Occipital lobe (tissue), 3 donors: ENCODE measurements at places on chromosomes 6 and 20. TPM values are rescaled to one million over a fixed set of nuclear protein-coding genes. Genes with fewer than 3 reads are reported as not detected.

The LY6G6F gene
- total RNA-seq = not detected

DNA sequence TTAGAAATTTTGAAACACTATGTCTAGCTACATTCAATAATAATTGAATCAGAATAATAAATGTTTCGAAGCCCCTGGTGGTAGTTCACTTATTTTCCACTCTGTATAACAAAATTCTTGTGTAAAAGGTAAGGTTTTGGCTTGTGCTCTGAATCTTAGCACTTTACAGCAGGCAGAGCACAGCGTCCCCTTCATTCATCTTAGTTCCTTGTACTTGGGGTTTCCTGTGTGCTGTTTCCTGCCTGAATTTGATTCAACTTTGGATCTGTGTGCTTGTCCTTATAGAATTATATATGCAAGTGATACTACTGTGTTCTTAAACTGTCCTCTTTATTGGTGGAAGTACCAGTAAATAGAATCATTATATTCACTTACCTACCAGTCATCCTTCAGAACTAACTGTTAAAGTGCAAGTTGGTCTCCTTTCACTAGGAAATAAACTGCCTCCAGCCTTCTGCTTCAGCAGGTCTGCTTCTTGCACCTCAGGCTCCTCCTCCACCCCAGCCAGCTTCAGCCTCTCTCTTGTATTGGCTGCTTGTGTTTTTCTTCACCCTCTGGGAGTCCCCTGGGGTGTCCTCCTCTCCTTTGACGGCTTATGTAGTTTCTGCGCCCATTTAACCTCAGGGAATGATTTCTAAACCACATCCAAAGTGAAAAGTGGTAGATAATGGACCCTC is 28.8 kb upstream of the TULP4 start:
- peak; percentile 10 for DNase-seq

The SCGN gene
- 14.3 TPM for total RNA-seq

The MEA1 gene
- total RNA-seq = 27.8 TPM

DNA sequence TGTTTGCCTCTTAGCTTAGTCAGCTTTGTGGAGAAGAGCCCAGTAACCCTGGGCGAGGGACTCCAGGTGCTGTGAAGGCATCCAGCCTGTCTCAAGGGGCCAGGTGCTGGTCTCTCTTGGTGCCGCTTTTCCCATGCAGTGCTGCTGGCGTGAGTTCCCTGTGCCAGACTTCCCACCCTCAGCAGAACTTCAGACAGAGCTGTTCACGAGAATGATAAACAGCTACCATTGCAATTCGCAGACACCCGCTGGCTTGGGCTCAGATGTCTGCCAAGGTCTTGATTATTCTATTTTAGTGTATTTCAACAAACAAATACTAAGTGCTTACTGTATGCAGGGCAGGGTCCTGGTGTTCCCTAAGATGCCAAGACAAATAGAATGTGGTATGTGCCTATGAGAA is 57.7 kb downstream of the RNF217 start:
- no peak for DNase-seq

GRCh38 chr20:44231713-44232468 is 15.2 kb upstream of the GDAP1L1 start:
- DNase-seq = no peak

DNA sequence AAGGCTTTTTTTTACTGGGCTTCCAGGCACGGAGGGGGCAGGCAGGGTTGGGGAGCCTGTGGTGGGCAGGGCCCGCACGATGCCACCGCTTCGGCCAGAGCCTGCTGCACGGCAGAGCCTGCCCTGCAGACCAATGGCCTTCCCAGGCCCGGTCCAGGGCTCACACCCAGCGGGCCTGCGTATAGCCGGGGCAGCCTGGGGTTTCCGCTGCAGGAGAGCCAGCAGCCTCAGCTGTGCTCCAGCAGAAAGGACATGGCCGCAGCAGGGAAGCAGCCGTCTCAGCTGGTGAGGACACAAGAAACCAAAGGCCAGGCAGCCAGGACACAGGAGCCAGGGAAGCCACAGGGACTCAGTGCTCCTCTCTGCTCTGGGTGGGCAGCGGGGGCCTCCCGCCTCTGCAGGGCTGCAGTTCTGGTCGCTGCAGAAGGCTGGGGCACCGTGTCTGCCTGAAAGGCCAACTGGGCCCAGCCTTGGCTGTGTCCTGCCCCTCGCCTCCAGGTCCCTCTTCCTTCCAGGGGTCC is 90.6 kb downstream of the TTLL2 start:
- DNase-seq = no peak

DNA sequence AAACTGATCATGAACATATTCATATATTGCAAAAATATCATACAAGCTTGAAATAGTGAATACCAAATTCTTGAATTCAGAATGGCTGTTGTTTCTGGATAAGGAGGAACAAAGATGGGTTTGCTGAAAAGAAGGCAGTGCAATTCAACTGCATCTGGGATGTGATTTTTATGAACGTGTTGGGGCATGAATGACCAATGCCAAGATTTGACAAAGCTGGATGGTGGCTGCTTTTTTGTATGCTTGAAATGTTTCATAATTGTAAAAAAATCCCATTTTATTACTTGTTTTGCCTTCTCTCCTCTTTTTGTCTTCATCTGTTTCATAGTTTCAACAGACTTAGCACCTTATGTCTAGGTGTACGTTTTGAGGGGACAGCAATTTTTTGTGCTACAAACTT is 36.8 kb upstream of the BCAS1 start:
- DNase-seq = no peak

The RNF39 gene
- not detected for total RNA-seq

The SMLR1 gene
- not detected for total RNA-seq

DNA sequence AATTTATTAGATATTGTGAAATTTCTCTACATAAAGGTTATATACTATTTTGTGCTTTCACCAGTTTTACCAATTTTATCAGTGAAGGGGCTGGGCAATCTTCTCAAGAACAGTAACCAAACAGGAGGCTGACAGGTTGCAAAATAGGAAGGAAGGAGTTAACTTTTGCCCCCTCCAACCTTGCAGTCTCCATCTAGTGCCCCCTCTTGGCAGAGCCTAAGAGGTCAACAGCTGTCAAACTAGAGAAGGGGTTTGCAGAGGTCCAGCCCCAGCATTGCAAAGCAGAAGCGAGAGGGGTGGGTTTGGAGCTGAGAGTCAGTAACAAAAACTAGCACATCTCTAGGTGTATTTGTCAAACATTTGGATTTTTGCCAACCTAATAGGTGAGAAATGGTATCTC is 391.0 kb downstream of the CDC5L start:
- DNase-seq = no peak

The HFE gene
- total RNA-seq = 1.1 TPM

DNA sequence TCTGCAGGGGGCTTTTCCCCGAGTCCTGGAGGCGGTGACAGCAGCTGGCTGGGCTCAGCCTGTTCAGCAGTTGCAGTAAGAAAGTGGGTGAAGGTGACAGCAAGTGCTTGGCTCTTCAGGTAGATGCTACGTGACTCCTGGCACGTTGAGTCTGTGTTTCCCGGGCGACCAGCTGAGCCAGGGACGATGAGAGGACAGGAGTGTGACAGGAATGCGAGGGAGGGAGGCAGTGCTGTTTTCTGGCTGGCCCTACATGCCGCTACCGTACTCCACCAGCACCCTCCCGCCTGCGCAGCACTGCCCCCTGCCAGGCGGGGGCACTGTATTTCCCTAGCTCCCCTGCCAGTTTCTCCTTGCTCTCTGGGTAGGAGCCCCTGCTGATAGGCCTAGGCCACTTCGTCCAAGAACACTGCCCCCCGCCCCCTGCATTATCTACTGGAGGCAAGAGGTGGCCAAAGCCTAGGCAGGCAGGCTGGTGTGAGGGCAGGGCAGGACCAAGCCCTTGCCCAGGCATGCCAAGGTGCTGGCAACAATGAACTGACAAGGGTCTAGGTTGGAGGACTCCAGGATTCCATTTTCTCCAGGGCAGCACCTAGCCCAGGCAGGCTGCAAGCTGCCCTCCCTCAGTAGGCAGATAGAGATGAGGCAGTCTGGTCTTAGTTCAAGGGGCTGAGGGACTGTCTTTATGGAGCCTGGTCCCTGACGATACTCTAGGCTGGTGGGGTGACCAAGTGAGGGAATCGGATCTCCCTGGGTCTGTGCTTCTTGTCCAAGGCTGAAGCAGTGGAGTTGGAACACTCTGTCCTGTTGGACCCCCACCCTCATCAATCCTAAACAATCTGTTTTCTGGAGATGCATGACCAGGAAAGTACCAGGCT is 19.2 kb downstream of the MRPS18A start:
- DNase-seq = peak; percentile 76

DNA sequence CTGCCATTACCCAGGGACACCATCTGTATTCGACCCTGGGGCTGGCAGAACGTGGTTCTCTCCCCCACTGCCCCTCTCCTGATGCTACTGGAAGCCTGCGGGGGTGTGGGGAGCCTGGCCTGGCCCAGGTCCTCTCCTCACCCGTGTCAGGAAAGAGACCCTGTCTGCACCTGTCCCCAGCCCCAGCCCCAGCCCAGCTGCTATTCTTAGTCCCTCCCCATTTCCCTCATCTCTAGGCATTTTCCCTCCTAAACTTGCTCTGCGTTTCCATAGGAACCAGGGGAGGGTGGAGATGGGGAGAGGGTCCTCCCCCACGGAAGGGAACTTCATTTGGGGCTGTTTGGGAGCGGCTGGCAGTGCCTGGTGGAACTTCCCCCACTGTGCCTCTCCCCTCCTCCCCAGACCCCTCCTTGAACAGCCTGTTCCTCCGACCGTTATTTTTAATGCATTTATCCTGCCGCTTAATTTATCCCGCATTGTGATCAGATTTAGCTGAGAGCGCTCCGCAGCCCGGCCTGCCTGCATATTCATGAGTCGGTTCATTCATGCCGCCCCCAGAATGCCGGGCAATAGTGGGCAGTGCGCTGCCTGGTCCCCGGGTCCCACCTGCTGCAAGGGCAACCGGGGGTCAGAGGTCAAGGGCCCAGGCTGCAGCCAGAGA is 31.8 kb upstream of the DLGAP4 start:
- no peak for DNase-seq

DNA sequence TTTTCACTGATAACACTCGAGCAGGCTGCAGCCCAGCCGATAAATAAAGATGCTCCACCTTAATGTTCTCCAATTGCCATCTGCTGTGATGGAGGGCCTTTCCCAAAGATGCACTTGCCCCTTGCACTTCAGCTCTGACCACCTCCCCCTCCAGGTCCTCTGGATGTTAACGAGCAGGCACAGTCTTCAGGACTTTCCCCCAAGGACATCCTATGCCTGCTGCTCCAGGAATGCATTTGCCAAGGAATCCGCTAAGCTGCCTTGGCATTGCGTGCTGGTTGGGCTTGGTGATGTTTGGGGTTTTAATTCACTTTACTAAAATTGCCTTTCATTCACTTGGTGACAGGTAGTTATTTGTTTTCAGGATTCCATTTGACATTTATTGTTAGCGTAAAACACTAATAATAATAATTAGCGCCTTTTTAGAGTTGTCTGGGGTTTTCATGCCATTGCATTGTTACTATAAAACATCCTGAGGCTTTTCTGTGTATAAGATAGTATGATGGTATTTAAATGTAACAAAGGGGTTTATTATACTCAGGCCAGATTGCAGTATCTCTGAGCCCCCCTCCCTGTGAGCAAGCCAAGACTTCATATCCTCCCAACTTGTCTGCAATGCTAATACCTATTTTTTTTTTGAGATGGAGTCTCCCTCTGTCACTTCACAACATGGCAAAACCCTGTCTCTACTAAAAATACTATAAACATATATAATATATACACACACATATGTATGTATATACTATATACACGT is 66.7 kb upstream of the TSHZ2 start:
- no peak for DNase-seq
